CD4-positive, alpha-beta T cell treated with Interferon alpha-2 for 1 hour (primary cell): ENCODE measurements at places on chromosomes 2 and 18.

GRCh38 chr2:190098851-190099250 lies 36.3 kb upstream of the MSTN start:
- DNase-seq, result no peak

DNA sequence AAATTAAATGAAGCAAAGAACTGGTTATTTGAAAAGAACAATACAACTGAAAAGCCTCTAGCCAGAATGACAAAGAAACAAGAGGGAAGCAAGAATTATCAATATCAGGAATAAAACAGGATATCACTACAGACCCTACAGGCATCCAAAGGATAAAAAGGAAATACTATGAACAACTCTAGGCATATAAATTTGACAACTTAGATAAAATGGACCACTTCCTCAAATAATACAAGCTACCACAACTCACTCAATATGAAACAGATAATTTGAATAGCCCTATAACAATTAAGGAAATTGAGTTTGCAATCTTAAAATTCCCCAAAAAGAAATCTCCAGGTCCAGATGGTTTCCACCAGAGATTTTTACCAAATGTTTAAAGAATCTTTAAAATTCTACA lies 19.8 kb downstream of the RPRD1A start:
- DNase-seq, result no peak

GRCh38 chr2:70181363-70181956 lies 9.4 kb downstream of the C2orf42 start:
- no peak for DNase-seq

- DNase-seq, result no peak
Observed at GRCh38 chr2:142848023-142848606, 29.3 kb upstream of the KYNU start.

DNA sequence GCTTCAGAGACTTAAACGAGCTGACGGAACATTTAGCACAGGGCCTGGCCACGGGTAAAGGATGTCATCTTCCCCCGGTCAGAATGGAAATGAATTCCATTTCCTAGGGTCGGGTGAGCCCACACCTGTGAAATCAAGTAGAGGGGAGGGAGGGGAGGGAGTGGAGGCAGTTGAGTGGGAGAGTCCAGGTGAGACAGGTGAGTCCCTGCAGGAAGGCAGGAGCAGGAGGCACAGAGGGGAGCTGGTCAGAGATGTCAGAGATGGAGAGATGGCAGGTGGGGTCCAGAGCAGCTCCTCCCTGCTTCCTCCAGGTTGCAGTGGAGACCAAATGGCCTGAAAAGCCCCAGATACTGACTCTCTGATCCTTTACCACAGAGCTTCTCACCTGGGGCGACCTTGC lies 55.2 kb downstream of the SH3BP4 start:
- DNase-seq, result no peak

- no peak for DNase-seq
Observed at GRCh38 chr2:176873403-176873802, 339.2 kb upstream of the HNRNPA3 start.

DNA sequence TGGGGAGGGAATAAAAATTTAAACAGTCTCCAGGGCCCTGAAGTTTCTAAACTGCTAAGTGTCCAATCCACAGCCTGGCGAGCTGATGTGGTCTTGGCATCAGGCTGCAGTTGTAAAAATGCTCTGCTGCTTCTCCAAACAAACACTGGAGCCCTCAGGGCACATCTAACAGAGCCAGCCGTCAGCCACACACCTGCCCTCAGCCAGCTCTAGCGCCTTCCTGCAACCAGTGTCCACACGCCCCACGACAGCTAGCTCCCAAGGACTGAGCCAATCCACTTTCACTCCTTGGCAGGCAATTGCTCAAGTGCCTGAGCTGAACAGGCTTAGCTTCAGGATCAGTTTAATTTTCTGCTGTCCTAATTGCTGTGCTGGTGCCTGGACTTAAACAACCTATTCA lies 446.4 kb upstream of the RAB12 start:
- no peak for DNase-seq

GRCh38 chr2:10518470-10519393 lies 70.6 kb upstream of the ODC1 start:
- DNase-seq, result no peak

DNA sequence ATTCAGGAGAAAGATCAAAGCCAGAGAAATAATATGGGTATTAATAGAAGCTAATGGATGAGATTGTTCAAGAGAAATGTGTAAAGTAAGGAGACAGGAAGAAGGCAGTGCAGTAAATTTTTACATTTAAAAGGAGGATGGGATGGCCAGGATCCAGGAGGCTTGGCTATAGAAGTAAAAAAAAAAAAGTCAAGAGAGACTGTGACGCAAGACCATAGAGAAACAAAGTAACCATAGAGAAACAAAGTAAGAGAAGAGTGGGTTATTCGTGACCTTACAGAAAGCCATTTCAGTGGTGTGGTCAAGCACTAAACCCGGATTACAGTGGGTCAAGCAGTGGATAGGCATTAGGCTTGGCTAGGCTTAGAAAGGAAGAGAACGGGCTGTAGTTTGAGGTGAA lies 10.5 kb upstream of the FAM171B start:
- no peak for DNase-seq

GRCh38 chr2:53913721-53914120 lies 54.0 kb upstream of the GPR75 start:
- peak; percentile 4 for DNase-seq

DNA sequence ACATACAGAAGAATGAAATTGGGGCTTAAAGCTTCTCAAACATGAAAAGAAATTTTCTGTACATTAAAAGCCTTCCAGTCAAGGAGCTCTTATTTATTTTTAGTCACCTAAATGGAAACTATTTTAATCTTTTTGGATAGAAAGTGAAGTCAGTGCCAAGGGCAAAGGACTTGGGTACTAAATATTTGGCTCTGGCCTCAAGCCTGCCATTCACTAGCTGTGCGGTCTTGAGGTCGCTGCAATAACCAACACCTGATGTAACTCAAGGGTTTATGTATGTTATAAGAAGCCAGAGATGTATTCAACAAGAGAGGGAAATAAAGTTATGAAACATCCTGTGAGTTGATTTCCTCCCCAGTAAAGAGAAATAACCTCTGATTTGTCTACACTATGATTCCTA lies 49.5 kb upstream of the LRATD1 start:
- DNase-seq, result no peak

DNA sequence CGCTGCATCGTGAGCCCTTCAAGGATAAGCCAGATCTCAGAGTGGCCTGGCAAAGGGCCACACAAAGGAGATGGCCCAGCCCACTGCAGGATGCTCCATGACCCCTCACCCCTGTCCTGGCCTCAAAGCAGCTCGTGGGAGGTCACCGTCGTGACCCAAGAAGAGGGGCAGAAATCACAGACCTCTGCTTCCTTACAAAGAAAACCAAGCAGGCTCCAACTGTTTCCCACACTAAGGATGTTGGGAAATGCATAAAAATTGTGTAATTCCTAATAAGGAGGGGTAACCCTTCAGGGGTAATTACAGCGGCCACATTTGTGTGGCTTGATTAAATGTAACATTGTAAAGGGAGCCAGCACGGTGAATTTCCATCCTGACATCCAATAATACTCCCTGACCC lies 102.3 kb downstream of the BOD1L2 start:
- no peak for DNase-seq

GRCh38 chr18:45541421-45541820 lies 73.9 kb upstream of the SLC14A2 start:
- no peak for DNase-seq

DNA sequence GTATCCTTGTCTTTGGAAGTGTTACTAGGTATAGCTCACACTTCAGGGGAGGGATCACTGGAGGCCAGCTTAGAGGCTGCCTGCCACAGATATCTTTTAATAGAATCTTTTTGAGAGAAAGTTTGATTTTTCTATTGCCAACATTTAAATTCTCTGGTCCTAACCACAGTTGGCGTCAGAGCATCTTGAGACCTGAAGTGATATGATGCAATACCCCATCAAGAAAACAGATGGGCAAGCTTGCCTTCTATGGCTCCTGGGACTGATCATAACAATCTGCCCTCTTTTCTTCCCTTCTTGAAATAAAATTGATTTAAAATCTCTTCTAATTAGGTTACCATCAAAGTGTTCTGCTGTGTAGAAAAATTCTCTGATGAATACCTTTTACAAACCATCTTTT lies 105.5 kb upstream of the ACKR3 start:
- DNase-seq, result no peak

DNA sequence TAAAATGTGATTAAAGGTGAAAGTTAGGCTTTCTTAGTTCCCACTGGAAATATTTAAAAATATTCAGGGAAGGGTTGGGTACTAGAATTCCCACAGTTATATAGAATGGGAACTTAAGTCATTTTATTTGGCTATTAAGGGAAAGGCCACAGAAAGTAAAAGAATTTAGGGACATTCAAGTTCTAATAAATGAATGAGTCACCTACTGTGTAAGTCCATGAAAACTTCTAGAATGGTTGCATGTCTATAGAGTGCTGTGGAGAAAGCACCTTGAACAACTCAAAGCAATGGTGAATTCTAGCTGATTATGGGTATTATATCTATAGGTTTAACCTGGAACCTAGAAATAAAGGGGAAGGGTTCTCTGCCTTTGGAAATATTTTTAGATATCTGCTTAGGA lies 28.1 kb upstream of the SLC4A10 start:
- DNase-seq, result no peak

- DNase-seq, result no peak
Observed at GRCh38 chr18:8290435-8290834, 318.8 kb upstream of the RAB12 start.

GRCh38 chr2:169294001-169294675 lies 68.2 kb downstream of the LRP2 start:
- no peak for DNase-seq

- peak; percentile 12 for DNase-seq
Observed at GRCh38 chr2:73963385-73964120, 21.2 kb upstream of the TET3 start.

DNA sequence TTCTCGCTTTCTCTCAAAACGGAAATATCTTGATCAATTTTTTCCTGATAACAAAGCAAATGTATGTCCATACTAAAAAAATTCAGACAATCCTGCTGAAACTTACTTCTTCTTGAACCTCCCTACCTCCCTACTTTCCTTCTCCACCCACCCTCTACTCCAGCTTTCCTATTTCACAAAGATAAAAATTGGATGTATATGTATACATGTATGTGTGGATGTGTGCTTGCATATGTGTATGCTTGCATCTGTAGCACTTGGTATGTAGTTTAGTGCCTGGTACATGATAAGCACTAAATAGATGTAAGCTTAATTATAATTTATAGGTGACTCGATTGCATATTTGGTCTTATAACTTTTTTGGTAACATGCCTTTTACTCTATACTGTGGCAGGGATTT lies 167.5 kb upstream of the ITGA4 start:
- DNase-seq, result no peak

GRCh38 chr2:196783431-196784094 lies 15.9 kb downstream of the GTF3C3 start:
- DNase-seq, result no peak

- no peak for DNase-seq
Observed at GRCh38 chr2:202122980-202123720, 50.1 kb downstream of the KIAA2012 start.

- no peak for DNase-seq
Observed at GRCh38 chr18:1056404-1056803, 151.7 kb downstream of the ADCYAP1 start.

GRCh38 chr2:127404466-127405254 lies 13.6 kb upstream of the PROC start:
- DNase-seq, result no peak

- no peak for DNase-seq
Observed at GRCh38 chr2:41949091-41949882, 98.5 kb upstream of the PKDCC start.

GRCh38 chr2:37590119-37590571 lies 81.3 kb downstream of the CDC42EP3 start:
- DNase-seq, result no peak

DNA sequence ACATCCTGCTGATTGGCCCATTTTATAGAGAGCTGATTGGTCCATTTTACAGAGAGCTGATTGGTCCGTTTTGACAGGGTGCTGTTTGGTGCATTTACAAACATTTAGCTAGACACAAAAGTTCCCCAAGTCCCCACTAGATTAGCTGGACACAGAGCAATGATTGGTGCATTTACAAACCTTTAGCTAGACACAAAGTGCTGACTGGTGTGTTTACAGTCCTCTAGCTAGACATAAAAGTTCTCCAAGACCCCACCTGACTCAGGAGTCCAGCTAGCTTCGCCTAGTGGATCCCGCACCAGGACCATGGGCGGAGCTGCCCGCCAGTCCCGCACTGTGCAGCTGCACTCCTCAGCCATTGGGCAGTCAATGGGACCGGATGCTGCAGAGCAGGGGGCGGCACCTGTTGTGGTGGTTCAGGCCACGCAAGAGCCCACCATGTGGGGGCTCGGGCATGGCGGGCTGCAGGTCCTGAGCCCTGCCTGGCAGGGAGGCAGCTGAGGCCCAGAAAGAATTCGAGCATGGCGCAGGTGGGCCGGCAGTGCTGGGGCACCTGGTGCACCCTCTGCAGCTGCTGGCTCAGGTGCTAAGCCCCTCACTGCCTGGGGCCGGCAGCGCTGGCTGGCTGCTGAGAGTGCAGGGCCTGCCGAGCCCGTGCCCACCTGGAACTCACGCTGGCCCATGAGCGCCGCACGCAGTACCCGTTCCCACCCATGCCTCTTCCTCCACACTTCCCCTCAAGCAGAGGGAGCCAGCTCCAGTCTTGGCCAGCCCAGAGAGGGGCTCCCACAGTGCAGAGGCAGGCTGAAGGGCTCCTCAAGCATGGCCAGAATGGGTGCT lies 713.2 kb upstream of the GYPC start:
- DNase-seq, result no peak

DNA sequence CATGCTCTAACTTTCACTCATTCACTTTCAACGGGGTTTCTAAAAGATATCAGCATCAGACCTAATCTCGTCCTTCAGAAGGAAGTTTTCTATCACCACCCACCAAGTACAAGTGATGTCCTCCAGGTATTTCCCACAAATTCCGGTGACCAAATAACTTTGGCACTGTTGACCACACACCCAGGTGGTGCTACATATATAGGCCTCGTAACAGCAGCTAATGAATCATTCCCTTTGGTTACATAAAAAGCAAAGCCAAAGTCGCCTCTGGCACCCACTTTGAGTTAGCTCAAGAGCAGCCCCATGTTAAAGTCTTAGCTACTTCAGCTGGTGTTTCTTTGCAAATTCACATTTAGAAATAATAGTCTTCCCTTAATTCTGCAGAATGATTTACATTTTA lies 138.2 kb upstream of the OSR1 start:
- DNase-seq, result no peak

- no peak for DNase-seq
Observed at GRCh38 chr2:221549143-221549542, 23.0 kb downstream of the EPHA4 start.

GRCh38 chr2:174581491-174581890 lies 16.1 kb downstream of the WIPF1 start:
- DNase-seq, result no peak

DNA sequence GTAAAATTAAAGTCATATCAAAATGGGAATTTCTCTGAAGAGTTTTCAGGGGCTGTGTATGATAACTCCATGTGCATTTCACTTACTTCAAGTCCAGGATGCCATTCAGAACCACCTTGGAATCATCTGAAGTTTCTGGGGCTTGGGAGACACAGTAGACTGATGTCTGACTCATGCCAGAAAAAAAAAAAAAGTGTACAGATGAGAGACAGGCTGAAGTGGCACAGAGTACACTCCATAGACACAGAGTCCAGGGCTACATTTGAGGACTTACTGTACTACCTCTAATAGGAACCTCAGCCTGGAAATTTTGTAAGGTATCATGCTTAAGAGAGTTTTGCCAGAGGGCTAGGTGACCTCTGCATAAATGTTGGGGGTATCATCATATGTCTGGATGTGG lies 92.0 kb downstream of the SS18 start:
- DNase-seq, result no peak

GRCh38 chr18:22015156-22015555 lies 154.2 kb upstream of the GATA6 start:
- DNase-seq, result no peak

GRCh38 chr18:39705362-39705761 lies 2139.8 kb upstream of the CELF4 start:
- no peak for DNase-seq
